ENCODE measurements at places on chromosomes 3 and 15.

DNA sequence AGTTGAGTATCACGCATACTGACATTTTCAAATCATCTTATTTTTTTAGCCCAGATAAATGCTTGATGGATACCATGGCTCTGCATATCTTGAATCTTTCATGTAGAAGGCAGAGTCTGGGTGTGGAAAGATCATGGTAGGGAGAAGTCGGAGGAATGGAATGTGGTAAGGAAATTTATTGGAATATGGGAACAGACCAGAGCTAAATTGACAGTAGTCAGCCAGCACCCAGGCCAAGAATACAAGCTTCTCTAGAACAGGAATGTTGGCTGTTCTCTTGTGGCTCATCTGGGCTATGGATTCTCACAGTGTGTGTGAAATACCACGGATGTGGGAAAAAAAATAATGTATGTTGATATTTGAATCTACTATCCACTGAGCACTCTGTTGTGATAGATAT lies 305.7 kb upstream of the COL8A1 start:
- no peak for DNase-seq

DNA sequence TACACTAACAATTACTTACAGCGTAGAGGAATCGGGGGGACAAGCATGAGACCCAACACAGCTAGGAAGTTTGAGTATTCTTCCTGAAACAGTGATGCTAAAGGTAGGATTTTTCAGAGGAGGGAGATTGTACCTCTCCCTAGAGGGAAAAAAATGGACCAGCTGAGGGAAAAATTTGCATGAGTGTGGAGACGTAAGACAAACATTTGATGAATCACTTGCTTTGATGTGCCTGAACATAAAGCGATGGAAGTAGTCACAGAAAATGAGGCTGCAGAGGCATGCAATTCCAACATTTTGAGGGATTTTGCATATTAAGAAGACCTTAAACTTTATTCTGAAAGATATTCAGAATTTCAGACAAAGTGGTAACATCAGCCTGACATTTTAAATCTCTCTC lies 102.2 kb downstream of the COL6A6 start:
- no peak for DNase-seq

DNA sequence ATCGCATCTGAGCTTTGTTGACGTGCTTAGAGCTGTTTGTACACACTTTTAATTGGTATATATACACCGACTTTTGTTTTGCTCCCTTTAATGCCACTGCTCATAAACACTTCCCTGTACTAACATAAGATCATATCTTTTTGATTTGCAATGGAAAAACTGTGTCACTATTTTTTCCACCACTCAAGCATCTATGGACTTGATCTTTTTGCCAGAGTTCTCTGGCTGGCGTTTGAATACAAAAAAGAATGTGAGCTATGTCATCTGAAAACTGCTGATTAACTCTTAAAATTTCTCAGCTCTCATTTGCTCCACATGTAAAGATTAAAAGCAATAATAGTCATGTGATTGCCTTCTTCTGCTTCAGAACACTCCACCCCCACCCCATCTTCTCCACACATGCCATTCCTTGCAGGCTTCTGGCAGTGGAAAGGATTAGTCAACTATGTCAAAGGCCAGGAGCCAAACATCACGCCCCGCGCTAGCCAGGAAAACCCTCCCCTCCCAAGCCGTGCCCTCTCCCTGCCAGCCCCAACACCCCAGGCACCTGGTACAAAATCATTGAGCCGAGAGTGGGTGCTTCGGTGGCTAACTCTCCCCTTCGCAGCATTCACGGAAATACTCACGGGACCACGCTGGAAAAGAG lies 123.4 kb upstream of the MEF2A start:
- no peak for DNase-seq

DNA sequence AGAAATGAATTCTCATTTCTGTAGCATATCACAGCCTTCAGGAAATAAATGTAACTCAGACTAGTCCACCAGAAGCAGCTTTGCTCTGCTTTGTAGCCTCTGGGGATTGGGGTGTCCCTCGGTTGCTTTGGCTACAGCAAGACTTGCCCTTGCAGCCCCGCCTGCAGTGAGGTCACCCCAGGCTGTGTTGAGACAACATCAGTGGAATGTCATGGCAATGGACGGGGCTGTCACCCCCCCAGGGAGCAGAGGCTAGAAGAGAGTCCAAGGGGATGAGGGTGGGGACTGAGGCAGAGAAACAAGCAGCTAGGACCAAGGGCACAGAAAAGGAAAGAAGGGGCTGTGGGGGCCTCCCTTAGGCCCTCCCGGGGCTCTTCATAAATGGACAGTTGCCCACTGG lies 854 bp downstream of the CLEC3B start:
- DNase-seq: no peak

GRCh38 chr15:69848551-69849231 lies 249.0 kb downstream of the TLE3 start:
- peak; percentile 33 for DNase-seq

DNA sequence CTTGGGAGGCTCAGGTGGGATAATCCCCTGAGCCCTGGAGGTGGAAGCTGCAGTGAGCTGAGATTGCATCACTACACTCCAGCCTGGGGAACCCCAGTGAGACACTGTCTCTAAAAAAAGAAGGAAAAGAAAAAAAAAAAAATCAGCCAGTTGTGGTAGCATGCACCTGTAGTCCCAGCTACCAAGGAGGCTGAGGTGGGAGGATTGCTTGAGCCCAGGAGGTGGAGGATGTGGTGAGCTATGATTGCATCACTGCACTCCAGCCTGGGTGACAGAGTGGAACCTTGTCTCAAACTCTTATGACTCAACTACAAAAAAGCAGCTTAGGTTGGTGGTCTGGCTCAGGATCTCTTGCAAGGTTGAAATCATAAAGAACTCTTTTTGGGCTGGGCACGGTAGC lies 19.3 kb upstream of the GPX1 start:
- peak; percentile 71 for DNase-seq

- DNase-seq: no peak
Measured at GRCh38 chr3:9298236-9298635, 48.8 kb upstream of the SRGAP3 start.

DNA sequence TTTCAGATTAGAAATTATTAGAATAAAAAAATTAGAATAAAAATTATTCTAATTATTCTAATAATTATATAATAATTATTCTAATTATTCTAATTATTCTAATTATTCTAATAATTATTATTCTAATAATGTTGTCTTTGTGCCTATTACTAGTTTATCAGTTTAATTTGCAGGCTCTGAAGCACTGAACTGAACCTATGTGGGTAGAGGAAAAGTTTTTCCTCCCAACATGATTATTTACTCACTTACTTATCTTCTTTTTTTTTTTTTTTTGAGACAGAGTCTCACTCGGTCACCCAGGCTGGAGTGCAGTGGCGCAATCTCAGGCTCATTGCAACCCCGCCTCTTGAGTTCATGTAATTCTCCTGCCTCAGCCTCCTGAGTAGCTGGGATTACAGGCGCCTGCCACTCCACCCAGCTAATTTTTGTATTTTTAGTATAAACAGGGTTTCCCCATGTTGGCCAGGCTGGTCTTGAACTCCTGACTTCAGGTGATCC lies 39.7 kb upstream of the C15orf39 start:
- DNase-seq: no peak

DNA sequence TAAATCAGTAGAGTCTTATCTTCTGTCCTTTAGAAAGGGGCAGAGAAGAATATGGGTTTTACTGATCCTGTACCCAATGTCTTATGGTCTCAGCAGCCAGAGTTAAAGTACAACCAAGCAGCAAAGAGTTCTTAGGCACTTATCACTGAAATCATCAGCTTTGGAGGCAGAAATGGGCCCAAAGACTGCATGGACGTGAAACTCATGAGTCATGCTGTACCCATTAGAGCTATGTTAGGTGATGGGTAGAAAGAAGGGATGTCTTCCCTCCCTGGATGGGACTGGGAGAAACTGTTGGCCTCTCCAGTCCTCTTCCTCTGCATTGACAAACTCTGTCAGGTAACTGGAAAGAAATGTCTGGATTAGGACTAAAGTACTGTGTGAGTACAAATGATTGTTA lies 63.4 kb downstream of the EOMES start:
- no peak for DNase-seq

- no peak for DNase-seq
Measured at GRCh38 chr15:49888734-49889133, 230.3 kb downstream of the ATP8B4 start.

- no peak for DNase-seq
Measured at GRCh38 chr3:66107855-66108254, 69.1 kb upstream of the MAGI1 start.

- peak; percentile 21 for DNase-seq
Measured at GRCh38 chr3:129045675-129046036, 14.9 kb upstream of the GP9 start.

DNA sequence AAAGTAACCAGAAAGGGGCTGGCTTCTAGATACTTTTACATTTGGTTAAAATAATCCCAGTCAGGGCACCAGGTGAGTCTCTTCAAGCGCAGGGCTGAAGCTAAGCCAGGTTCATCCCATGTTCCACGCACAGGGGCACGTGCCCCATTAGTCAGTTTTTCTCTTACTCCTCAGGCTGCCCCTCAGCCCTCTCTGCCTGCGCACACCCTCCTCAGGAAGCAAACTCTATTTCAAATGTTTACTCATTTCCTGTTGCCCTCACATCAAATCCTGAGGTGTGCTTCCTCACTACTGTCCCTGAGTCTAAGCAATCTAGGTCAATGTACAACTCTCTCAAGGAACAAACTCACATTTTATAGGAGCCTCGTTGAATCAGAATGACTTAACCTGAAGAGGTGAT lies 48.5 kb downstream of the THBS1 start:
- DNase-seq: peak; percentile 82

- DNase-seq: no peak
Measured at GRCh38 chr15:55226127-55226526, 29.4 kb upstream of the RSL24D1 start.

DNA sequence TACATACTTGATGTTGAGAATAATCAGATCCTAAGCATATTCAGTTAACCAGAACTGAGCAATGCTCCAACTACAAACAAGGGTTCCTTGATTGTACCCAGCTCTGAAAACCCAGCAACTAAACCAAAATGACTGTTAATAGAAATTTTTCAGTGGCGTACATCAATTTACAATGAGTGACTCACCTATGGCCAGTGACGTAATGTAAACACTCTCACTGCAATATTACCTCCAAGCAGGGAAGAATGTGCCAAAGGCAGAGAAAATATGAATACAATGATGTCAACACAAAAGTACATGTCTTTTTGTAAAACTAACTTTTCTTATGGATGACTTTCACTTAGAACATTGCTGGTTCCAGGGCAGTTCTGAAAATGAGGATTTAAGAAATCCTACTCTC lies 611.3 kb downstream of the EDEM1 start:
- no peak for DNase-seq

GRCh38 chr3:55604846-55605245 lies 117.7 kb upstream of the WNT5A start:
- DNase-seq: no peak

GRCh38 chr3:15572138-15572537 lies 29.2 kb downstream of the HACL1 start:
- no peak for DNase-seq

- peak; percentile 56 for DNase-seq
Measured at GRCh38 chr15:38072348-38073177, 138.1 kb downstream of the TMCO5A start.

GRCh38 chr3:140122183-140122582 lies 187.2 kb downstream of the CLSTN2 start:
- DNase-seq: no peak

GRCh38 chr3:5401002-5401401 lies 213.5 kb downstream of the EDEM1 start:
- DNase-seq: no peak

DNA sequence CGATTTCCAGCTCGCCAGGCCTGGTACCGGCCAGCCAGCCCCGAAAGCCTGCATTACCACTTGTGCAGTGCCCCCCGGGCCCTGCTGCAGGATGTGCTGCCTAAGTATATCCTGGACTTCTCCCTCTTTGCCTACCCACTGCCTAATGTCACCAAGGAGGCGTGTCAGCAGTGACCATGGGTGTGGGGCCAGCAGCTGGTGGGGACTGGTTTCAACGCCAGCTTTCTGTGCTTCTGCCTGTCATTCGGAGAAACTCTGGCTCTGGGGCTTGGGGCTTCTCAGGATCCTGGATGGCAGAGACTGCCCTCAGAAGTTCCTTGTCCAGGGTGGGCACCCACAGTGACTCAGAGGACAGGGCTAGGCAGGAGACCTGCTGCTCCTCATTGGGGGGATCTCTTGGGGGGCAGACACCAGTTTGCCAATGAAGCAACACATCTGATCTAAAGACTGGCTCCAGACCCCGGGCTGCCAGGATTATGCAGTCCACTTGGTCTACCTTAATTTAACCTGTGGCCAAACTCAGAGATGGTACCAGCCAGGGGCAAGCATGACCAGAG lies 1.5 kb downstream of the CHST14 start:
- no peak for DNase-seq

Data from activated CD4-positive, alpha-beta T cell treated with anti-CD3 and anti-CD28 coated beads, Interleukin-2, amount 50 U/mL, for 16 hours (primary cell).